ENCODE measurements at places on chromosomes 16 and 17.

GRCh38 chr16:72480911-72481310, 309.0 kb upstream of the PMFBP1 start:
- H3K36me3 ChIP-seq = no peaks in the 10 kb centered on the region
- H3K27me3 ChIP-seq = no peaks in the 10 kb centered on the region
- H3K4me3 ChIP-seq = no peak overlapping the region
- no peak overlapping the region for H3K27ac ChIP-seq
- no peaks in the 10 kb centered on the region for H3K4me1 ChIP-seq

DNA sequence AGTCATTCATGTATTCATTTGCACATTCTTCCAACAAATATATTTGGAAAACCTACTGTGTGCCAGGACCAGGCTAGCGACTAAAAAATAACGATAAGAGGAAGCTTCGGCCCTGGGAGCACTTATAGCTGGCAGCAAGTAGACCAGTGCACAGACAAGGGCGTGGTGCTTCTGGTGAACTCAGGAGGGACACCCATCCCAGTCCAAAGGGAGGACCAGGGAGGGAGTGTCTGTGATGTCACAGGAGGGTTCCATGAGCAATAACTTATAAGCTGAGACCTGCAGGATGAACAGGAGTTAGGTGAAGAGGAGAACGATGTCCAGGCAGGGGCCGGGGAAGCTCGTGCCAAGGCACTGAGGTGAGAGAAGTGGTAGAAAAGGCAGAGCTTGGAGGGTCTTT, 17.4 kb upstream of the PHOSPHO1 start:
- no peaks in the 10 kb centered on the region for H3K27me3 ChIP-seq
- no peaks in the 10 kb centered on the region for H3K36me3 ChIP-seq
- no peaks in the 10 kb centered on the region for H3K4me1 ChIP-seq
- H3K4me3 ChIP-seq = no peak overlapping the region
- no peak overlapping the region for H3K27ac ChIP-seq

DNA sequence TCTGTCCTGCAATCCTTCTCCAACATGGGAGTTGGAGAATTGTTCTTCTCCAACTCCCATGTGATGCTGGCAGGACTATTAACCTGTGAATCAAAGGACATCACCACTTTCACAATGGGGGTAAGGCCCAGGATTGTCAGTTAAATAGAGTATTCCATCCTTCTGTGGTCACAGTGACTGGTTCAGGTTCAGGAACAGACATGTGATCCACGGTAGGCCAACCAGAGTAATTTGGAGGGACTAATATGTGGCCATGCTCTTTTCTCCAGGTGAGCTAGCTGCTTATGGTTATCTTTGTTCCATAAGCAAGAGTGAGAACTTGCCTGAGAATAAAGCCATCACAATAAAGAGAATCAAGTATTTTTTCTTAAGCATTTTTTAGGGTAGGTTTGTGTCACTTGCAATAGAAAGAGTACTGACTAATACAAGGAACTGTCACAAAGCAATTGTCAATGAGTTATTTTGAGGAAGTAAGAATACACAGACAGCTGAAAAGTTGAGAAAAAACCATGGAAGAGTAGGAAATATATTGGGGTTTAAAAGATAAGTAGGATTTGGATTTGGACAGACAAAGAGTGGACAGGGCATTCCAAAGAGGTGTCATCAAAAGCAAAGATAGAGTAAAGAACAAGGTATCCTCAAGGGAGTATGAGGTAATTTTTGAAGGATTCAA, 63.4 kb downstream of the BRIP1 start:
- no peak for DNase-seq
- H3K27me3 ChIP-seq = no peaks in the 10 kb centered on the region
- no peaks in the 10 kb centered on the region for H3K4me1 ChIP-seq

GRCh38 chr17:75536366-75536765, 10.9 kb downstream of the LLGL2 start:
- H3K4me3 ChIP-seq = no peak overlapping the region
- H3K27me3 ChIP-seq = no peaks in the 10 kb centered on the region
- no peak overlapping the region for H3K27ac ChIP-seq
- peaks cover 16% of the 10 kb centered on the region for H3K4me1 ChIP-seq

- H3K36me3 ChIP-seq = no peaks in the 10 kb centered on the region
- H3K27ac ChIP-seq = no peak overlapping the region
- no peak for DNase-seq
- no peaks in the 10 kb centered on the region for H3K27me3 ChIP-seq
- peaks cover 15% of the 10 kb centered on the region for H3K4me1 ChIP-seq
Measured at GRCh38 chr17:78137392-78138203, 7.0 kb downstream of the TMC8 start.

DNA sequence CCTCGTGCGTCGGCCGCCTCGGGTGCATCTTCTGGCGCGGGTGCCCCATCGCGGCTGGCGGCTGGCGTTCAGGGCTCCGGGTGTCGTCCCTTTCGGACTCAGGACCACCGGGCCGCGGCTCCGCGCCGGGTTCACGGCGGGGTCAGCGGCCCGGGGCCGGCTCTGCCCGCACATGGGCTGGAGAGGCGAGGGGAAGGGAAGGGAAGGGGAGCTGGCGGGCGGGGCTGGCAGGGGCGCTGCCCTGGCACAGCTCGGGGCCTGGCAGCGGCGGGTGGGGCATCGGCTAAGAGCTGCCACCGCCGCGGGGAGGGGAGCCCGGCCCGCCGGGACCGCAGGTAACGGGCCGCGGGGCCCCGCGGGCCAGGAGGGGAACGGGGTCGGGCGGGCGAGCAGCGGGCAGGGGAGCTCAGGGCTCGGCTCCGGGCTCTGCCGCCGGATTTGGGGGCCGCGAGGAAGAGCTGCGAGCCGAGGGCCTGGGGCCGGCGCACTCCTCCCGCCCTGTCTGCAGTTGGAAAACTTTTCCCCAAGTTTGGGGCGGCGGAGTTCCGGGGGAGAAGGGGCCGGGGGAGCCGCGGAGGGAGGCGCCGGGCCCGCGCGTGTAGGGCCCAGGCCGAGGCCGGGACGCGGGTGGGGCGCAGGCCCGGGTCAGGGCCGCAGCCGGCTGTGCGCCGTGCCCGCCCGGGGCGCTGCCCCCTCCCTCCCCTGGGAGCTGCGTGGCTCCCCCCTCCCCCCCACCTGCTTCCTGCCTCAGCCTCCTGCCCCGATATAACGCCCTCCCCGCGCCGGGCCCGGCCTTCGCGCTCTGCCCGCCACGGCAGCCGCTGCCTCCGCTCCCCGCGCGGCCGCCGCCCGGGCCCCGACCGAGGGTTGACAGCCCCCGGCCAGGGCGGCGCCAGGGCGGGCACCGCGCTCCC, 646 bp downstream of the HIC1 start:
- no peak for DNase-seq
- no peaks in the 10 kb centered on the region for H3K4me1 ChIP-seq
- H3K27ac ChIP-seq = no peak overlapping the region
- H3K27me3 ChIP-seq = no peaks in the 10 kb centered on the region
- peak overlapping the region; percentile 62 for H3K4me3 ChIP-seq

DNA sequence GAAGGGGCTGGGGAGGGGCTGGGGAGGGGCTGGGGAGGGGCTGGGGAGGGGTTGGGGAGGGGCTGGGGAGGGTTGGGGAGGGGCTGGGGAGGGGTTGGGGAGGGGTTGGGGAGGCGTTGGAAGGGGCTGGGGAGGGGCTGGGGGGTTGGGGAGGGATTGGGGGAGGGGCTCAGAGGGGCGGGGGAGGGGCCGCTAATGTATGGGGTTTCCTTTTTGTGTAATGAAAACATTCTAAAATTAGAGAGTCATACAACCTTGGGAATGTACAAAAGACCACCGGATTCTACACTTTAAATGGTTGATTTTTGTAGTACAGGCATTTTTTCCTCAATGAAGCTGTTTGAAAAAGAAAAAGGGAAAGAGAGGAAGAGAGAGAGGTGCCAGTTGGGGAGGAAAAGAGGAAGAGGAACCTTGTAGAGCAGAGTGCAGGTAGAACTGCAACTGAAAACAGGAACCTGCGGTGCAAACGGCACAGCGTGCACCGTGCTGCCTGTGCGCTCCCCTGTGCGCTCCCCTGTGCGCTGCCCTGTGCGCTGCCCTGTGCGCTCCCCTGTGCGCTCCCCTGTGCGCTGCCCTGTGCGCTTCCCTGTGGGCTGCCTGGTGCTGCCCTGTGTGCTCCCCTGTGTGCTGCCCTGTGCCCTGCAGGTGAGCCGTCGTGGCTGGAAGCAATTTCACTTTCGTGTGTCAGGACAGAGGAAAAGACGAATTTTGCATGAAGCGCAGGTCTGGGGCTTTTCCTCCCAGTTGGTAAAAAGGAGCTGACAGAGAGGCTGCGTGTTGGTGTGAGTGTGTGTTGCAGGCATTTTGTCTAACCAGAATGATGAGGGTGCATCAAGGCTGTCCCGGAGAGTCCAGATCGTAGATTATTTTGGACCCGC, 40.8 kb downstream of the METRNL start:
- H3K4me1 ChIP-seq = no peaks in the 10 kb centered on the region
- no peak overlapping the region for H3K4me3 ChIP-seq
- peaks cover 3% of the 10 kb centered on the region for H3K27me3 ChIP-seq
- no peak for DNase-seq
- H3K36me3 ChIP-seq = no peaks in the 10 kb centered on the region

GRCh38 chr17:65092262-65092661, 35.7 kb upstream of the GNA13 start:
- H3K27ac ChIP-seq = no peak overlapping the region
- no peaks in the 10 kb centered on the region for H3K4me1 ChIP-seq
- no peak overlapping the region for H3K4me3 ChIP-seq
- DNase-seq = no peak
- no peaks in the 10 kb centered on the region for H3K36me3 ChIP-seq
- H3K27me3 ChIP-seq = no peaks in the 10 kb centered on the region

DNA sequence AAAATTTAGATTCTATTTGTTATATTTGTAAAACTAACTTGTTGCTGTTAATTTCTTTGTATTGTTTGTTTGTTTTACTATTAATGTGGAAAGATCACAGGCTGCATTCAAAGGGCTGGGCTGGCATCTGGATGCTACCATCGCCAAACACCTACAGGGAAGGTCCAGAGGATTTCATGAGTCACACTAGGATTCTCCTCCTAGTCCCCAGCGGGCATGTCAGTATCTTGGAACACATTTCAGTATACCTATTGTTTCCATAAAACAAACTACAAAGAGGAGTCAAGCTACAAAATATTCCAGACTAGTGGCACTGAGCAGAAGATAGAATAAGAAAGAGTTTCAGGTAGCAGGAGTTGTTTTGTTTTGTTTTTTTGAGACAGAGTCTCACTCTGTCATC, 55.3 kb downstream of the NOG start:
- no peak overlapping the region for H3K27ac ChIP-seq
- no peak overlapping the region for H3K4me3 ChIP-seq
- DNase-seq = no peak
- no peaks in the 10 kb centered on the region for H3K27me3 ChIP-seq
- no peaks in the 10 kb centered on the region for H3K36me3 ChIP-seq

GRCh38 chr16:49855822-49856671, at the start of gene ZNF423:
Gene ZNF423, minus strand, starts transcription at chr16:49856112. Its CDS starts 338 bp downstream, at chr16:49855774.
- peak within 1 kb of the TSS; percentile 41 for H3K4me3 ChIP-seq
- no peaks in the 10 kb centered on the region for H3K4me1 ChIP-seq
- DNase-seq = no peak

DNA sequence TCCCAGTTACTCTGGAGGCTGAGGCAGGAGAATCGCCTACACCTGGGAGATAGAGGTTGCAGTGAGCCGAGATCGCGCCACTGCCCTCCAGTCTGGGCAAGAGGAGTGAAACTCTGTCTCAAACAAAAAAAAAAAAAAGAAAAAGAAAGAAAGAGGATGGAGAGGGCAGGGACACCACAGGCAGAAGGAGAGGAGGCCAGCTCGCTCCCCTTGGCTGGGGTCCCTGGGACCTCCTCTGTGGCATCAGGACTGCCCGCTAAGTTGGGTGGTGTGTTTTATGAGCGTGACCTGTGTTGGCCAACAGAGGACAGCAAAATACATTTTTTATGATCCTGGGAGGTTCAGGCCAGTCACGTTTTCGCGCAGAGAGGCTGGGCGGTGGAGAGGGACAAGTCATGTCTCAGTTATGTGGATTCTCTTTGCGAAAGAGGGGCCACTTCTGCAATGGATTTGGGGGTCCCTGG, 229.6 kb downstream of the MRTFB start:
- H3K36me3 ChIP-seq = no peaks in the 10 kb centered on the region
- DNase-seq = peak; percentile 82
- H3K27ac ChIP-seq = peak overlapping the region; percentile 87
- no peak overlapping the region for H3K4me3 ChIP-seq
- no peaks in the 10 kb centered on the region for H3K27me3 ChIP-seq

DNA sequence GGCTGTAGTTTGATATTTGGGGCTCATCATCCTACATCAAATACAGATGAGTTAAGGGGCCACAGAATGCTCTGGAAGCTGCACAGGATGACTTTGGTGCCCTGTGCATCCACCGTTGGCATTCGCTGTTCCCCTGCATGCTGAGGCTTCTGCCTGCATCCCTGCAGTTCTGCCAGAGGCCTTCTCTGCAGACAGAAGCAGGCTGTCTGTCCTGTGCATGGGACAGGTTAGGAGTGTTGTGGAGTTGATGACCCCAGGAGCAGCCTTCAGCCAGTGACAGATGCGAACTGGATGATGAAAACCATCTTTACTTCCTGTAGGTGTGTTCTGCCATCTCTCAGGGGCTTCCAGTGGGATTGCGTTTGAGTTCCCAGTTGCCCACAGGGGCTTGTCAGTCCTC, 13.6 kb upstream of the TNS4 start:
- no peaks in the 10 kb centered on the region for H3K27me3 ChIP-seq
- H3K4me1 ChIP-seq = peaks cover 11% of the 10 kb centered on the region
- no peak for DNase-seq
- H3K36me3 ChIP-seq = no peaks in the 10 kb centered on the region

Data from Panc1 (cell line).